ENCODE measurements at places on chromosomes 3 and 15.

GRCh38 chr3:138842483-138843188 is 7.9 kb upstream of the PIK3CB start:
- no peak for DNase-seq

GRCh38 chr3:121883507-121883906 is 10.7 kb upstream of the SLC15A2 start:
- DNase-seq, result no peak

DNA sequence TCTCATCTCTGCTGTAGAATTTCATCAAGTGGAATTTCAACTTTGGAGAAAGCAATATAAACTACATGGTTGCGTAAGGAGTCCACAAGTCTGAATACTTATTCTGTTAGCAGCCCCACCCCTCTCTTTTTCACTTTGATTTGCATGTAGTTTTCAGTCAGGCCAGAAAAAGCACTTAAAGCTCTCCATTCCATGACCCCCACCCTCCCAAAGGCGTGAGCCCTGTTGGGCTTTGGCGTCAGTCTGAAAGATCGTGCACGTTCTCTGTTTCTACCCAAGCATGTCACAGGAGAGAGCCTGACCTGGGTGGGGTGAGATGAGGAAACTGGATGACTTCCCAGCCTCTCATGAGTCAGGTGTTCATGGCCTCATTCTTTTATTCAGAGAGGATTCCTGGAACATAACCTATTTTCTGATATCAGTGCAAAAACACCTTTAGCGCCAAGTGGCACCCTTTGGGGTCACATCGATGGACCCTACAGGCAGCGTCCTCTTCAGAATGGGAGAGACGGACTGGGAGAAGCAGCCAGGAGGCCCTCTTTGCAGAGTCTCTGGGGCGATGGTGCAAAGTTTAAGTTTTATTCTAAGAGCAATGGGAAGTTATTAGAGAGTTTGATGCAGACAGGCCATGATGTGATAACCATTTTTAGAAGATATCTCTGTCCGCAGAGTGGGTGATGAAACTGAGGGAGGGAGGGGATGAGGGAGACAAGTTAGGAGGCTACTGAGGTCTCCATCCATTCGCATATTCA is 55.8 kb downstream of the LSM3 start:
- DNase-seq, result no peak

- no peak for DNase-seq
Observed at GRCh38 chr15:101541501-101542292, 52.2 kb upstream of the PCSK6 start.

GRCh38 chr3:124620600-124621063 is 109.6 kb upstream of the UMPS start:
- DNase-seq, result no peak

DNA sequence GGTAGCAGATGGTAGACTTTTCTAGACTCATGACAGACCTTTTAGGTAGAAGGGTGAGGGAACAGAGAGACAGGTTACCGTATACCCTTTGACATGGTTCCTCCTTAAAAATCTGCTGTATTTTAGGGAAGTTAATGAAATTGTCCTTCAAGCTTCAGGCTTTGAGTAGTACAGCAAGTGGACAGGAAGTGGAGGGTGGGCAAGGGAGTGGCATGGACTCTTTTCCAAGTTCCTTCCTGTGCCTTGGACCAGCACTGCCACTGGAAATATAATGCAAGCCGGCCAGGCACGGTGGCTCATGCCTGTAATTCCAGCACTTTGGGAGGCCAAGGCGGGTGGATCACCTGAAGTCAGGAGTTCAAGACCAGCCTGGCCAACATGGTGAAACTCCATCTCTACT is 156.1 kb upstream of the LRRFIP2 start:
- DNase-seq, result no peak

- peak; percentile 78 for DNase-seq
Observed at GRCh38 chr3:127172781-127173515, 20.0 kb upstream of the PRR23E start.

- no peak for DNase-seq
Observed at GRCh38 chr15:43449981-43450380, 43.0 kb downstream of the TP53BP1 start.

DNA sequence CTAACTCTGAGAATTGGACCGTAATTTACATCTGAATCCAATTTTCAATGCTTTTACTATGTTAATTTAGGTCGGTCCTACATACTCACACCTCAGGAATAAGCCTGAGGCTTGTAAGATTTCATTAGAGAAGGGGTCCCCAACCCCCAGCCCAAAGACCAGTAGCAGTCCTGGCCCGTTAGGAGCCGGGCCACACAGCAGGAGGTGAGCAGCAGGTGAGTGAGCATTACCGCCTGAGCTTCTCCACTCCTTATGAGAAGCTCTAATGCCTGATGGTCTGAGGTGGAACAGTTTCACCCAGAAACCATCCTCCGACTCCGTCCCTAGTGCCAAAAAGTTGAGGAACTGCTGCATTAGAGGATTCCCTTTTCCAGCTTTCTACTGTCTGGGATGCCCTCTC is 757.3 kb downstream of the SI start:
- no peak for DNase-seq

DNA sequence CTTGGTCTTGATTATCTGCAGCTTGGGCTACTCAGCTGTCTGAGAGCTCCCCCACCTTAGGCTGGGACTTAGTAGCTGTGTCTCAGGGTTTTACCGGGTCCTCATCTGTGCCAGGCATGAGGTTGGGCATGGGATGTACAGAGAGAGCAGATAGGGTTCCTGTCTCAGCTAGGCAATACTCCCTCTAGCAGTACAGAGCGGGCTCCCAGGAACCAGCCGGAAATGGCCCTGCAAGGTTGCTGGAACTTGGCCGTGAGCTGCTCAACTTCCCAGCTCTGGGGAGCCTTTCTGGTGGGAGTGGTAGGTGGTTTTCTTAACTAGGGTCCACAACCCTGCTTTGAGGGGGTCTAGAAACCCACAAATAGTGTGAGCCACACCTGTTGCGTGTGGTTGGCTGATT is 58.3 kb downstream of the ATP2B2 start:
- DNase-seq, result no peak

GRCh38 chr15:56996746-56997470 is 78.5 kb downstream of the TCF12 start:
- DNase-seq, result no peak

GRCh38 chr3:46065294-46065705 is 38.0 kb upstream of the XCR1 start:
- DNase-seq, result no peak

- DNase-seq, result no peak
Observed at GRCh38 chr3:13161771-13162535, 88.7 kb upstream of the IQSEC1 start.

GRCh38 chr15:55234104-55234799 is 37.5 kb upstream of the RSL24D1 start:
- no peak for DNase-seq

DNA sequence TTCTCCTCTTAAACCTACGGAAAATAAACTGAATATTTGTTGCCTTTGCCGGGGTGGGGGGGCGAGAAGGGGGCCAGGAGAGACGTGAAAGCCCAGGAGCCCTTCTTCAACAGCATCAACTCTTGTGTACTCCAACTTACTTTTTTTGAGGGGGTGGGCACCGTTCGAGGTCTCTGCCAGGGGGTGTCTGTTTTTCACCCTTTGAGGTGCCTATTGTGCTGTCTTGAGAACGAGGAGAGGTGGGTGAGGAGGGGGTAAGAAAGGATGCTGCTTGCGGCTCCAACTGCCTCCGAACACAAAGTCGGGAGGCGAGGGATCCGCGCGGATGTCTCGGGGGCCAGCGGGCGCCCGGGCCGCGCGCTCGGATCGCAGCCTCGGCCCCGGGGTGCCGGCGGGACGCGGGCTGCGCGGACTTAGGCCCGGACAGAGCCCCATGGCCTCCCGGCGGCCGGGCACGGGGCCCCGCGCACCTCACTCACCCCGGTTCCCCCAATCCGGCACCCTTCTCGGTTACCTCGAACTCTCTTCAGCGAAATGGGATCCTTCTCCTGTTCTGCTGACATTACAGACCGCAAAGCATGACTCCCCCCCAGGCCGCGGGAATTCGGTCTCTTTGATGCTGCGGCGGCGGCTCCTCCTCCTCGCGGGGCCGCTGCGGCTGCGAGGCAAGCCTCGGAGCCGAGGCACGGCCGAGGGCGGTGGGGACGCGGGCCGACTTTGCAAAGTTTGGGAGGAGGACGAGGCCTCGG is 650 bp downstream of the PYGO1 start:
- peak; percentile 62 for DNase-seq

- DNase-seq, result no peak
Observed at GRCh38 chr3:123300583-123300982, 98.8 kb downstream of the SEC22A start.

DNA sequence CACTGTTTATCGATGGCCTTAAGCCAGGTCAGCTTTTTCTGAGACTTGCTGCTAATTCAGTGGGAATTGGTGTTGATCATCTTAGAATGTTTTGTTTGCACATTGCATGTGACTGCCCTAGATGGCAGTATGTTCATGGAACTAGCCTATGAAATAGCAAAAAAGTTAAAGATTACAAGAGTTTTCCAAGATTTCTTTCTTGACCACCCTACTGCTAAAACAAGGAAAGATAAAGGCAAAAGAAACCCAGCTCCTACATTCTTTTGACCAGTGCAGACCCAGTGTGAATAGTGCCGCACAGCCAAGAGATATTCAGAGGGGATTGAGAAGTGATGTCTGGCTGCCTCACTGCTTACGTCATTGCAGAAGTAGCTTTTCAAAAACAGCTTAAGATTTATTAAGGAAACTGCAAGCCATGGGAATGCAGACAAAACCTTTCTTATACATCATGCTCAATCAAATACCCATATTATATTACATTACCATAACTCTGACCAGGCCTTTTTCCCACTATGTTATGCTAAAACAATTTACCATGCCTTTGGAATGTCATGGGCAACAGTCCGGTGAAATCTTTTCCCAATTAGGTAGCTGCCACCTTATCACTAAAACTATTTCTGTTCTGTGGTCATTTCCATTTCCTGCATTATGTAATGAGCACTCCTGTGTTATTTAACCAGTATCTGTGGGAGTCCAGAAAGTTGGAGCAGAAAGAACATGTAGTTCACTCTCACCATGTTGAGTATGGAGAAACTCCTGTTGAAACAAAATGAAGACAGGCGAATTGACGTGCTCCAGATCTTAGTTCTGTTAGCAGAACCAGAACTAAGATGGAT is 6.0 kb downstream of the PHLDB2 start:
- no peak for DNase-seq

- no peak for DNase-seq
Observed at GRCh38 chr3:46400000-46400734, 6.7 kb downstream of the CCR5AS start.

DNA sequence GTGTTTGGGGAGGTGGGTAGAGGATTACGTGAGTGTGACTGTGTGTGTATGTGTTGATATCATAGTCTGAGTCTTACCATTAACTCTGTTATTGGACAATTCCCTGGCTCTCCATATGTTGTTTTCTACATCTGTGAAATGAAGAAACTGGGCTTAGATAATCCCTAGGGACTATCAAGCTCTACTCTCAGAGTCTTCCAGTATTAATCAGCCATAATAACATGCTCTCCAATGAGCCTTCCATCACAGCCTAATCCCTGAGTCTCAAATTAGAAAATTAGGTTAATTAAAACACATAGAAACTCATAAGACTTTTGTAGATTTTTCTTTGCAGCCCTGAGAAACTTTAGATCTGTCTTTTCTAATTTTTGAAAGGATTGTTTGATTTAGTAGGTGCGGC is 404.2 kb upstream of the RARB start:
- DNase-seq, result no peak

DNA sequence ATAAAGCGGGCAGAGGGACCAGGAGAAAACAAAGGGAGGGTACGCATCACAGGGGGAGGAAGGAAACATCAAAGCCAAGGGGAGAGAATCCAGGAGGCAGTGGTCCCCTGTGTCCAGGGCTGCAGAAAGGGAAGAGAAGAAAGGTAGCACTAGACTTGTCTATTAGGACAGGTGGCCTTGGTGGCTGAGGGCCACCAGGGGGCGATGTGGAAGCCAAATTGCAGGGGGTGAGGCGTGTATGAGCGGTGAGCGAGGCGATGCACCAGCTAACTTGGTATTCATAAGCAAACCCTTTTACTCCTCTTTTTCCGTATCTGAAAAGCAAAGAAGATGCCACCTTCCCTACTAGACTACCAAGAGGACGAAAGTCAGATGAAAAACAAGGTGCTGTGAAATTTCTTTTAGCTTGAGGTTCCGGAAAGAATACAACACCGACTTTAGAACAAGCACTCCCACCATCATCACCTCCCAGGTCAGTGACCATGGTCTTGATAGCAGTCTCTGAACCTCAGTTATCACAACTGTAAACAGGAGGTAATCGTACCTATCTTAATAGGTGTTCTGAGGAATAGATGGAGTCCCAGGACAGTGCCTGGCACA is 654.4 kb upstream of the ADAMTS9 start:
- DNase-seq, result peak; percentile 77

GRCh38 chr3:185342459-185343174 is 20.3 kb upstream of the MAP3K13 start:
- no peak for DNase-seq

DNA sequence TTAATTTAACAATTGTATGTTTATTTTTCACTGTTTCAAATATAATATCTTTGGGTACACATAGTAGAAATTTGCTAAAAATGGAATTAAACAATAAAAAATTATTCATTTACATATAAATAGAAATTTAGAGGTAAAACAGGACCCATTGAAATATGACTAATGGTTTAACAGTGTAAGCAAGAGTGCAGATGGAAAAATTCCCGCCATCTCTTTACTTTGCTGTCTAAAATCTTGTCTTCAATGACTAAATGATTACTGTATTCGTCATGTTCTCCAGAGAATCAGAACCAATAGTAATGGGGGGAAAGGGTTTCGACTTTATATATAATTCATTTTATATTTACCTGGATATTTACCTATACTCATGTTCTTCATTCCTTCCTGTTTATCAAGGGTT is 163.1 kb downstream of the IL1RAP start:
- no peak for DNase-seq

- DNase-seq, result no peak
Observed at GRCh38 chr15:84604826-84605553, 4.2 kb downstream of the ZSCAN2 start.

DNA sequence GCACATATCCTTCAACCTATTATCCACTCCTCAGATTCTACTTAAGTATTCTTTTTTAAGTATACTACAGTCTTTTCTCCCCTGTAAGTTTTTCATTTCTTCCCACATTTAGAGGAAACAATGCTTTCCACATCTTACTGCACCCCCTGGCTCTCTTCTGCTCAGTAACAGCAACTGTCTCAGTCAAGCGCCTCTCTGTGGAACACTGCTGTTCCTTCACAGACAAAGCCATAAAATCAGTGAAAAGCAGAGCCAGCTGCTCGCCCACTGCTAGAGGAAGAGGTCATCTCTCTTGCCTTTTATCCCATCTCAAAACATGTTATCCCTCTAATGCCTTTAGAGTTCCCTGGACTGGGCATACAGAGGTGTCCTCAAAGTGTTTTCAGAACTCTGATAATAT is 24.8 kb downstream of the SERP1 start:
- DNase-seq, result no peak

- no peak for DNase-seq
Observed at GRCh38 chr3:71436337-71436736, 147.2 kb downstream of the FOXP1 start.
